M059J (cell line): ENCODE measurements at places on chromosomes 3 and 15. TPM values are rescaled to one million over a fixed set of nuclear protein-coding genes. Genes with fewer than 3 reads are reported as not detected.

SAMMSON gene
- total RNA-seq = not detected in 2 replicates

DNA sequence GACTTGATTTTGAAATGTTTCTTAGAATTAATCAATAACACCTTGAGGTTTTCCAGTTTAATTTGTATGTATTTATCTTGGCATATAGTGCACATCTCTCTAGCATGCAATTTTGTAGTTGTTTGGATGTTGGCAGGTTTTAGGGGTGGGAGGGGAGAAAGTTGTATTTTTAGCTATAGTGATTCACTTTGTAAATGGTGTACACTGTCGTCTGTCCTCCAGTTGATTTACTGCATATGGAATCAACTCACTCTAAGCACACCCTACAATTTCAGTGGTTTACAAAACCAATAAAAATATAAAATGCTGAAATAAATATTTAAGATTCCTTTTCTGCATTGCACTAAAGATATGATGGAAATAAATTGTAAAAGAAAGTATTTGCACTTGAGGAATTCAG lies 199.1 kb downstream of the CDIN1 start:
- peak; percentile 54 for DNase-seq

DNA sequence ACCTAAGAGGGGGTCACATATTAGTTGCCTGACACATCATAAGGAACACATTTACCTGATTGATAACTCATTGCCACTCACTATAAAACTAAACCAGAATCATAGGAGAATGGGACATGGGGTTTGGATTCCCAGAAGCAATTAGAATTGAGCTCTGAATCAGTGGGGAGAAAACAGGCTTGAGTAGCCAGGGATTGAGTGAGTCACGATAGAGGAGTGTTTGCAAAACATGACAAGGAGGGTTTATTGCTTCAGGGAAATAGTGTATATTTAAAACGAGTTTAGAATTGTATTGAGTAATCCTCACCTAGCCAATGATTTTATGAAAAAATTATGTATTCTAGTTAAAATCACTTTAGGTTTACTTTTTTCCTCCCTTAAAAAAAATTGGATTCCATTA lies 101.1 kb upstream of the THRB start:
- DNase-seq = peak; percentile 56

UQCC5 gene
- total RNA-seq = 0.62 and 2.6 TPM in 2 replicates

DNA sequence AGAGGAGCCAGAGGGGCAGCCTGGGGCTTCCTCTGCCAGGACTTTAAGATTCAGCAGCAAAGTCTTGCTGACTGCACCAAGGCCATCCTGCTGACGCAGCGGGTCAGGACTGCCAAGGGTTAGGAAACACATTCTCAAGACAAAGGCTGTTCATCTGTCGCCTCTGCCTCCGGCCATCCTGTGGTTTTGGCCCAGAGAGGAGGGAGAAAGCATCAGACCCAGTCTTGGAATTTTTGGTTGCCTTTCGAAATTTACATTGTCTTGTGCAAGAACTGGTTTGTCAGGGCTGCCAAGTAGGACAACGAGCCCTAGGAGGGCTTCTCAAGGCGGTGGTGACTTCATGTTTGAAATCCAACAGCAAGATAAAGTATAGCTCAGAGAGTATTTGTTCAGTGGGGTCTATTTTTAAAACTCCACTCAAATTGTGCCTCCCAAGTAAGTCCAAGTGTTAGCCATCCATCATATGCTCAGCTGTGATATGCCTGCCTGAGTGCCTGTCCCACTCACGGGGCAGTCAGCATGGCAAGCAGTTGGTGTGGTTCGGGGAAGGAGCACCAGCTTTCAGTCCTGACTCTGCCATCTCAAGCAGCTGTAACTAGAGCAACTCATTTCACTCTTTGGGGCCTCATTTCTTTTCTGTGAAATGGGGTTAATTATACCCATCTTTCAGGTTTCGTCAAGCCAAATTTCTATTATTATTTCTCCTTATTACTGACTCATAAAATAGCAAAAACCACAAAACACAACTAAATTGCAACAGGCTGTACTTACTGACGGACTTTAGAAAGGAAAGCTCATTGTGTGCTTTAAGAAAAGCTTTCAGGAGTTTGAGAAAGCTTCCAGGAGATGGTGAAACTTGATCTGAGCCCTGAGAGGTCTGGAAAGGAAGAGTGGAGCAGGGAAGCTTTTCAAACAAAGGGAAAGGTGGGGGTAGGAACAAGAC lies 42.4 kb upstream of the RHO start:
- peak; percentile 100 for DNase-seq

DNA sequence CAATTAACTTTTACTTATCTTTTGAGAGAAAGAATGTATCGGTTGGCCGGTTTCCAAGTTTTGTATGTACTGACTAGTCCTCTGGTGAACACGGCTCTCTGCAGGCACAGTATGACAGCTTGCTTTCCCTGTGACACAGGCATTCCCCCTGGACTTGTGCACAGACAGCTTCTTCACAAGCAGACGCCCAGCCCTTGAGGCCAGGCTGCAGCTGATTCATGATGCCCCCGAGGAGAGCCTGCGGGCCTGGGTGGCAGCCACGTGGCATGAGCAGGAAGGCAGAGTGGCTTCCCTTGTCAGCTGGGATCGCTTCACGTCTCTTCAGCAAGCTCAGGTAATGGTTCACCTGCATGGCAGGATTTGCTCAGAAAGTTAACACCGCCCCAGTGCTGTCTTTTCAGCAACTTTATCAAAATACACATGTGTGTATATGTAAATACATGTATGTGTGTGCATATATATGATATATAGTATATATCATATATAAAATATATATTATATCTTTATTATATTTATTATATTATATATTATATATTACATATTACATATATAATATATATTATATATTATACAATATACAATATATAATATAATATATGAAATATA lies 25.5 kb downstream of the FAN1 start:
- peak; percentile 7 for DNase-seq

GRCh38 chr15:63860155-63860554 lies 26.4 kb upstream of the HERC1 start:
- no peak for DNase-seq

DNA sequence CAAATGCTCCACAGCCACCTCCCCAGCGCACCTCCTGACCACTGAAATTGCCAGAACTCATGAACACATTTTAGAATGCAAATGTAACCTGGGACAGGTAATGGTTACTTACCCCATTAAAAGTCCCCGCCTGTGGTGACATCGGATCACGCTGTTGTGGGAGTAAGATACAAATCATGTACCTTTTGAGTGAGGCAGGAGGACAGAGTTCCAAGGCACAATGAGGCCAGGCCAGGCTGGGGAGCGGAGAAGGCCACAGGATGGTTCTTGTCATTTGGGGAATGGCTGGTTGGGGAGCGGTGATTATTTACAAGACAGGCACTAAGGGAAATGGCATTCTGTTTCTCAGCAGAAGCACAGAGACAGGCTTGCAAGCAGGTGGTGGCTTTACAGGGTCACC lies 490.0 kb downstream of the EDEM1 start:
- DNase-seq = no peak

DNA sequence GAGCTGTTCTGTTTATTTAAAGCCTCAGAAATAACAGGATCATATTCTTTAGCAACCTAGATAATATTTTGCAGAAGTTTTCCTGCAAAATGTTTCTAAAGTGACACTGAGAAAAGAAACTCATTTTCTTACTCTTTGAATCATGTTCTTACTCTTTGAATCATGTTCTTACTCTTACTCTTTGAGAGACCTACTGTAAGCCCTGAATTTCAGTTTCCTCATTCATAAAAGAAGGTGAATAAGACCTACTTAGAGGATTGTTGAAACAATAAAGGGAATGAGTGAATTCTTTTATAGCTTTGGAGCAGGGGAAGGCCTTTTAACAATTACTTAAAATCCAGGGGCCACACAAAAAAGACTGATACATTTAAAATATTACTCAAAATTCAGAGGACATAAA lies 221.7 kb upstream of the CMC1 start:
- no peak for DNase-seq

GOLIM4 gene
- 34.4 and 47.4 TPM in 2 replicates for total RNA-seq

SLC22A14 gene
- not detected in 2 replicates for total RNA-seq

DNA sequence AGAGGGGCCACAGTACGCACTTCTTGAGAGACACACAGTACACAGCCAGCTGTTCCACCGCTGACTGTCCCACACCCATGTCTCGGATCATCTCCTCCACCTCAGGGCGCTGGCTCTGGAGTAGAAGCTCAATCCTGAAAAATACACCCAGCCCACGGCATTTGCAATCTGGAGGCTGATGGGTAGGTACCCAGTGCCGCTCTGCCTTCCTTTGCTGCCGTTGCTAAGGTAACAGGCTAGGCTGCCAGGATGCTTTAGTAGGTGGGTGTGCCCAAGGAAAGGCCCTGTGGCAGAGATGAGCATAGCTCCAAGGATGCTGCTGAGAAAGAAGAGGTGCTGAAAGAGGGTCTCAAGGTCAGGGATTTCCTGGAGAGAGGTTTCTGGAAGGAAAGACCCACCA lies 14.6 kb downstream of the TRAIP start:
- peak; percentile 8 for DNase-seq

PXK gene
- total RNA-seq = 27.1 and 32.2 TPM in 2 replicates

GRCh38 chr3:43870120-43870519 lies 179.4 kb downstream of the ABHD5 start:
- DNase-seq = peak; percentile 89

DNA sequence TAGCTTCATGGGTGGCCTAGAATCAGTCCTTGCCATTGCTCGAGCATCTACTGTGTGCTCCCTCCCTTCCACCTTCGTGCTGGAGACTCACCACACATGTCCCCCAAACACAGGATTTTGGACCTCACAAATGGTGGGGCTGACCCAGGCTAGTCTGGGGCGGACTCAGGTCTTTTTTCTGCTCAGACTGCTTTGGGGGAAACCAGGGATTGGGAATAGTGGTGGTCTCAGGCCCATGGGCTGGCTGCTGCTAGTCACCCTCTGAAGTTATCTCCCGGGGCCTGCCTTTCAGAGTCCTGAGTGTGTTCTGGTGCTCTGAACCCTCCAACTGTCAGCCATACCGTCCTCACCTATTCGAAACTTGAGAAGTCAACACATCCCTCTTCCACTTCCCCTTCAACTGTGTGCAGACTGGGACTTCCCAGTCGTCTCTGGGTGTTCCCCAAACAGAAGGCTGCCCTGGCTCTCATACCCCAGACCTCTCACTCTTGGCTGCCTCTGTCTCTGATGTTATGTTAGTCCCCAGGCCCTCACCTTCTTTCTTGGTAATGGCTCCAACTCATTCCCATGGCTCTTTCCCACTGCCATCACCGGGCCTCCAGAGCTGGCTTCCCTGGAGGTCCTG lies 46.0 kb downstream of the PPCDC start:
- DNase-seq = no peak

TMCO5A gene
- not detected in 2 replicates for total RNA-seq

SLC7A14 gene
- 2.8 and 2.9 TPM in 2 replicates for total RNA-seq

CGNL1 gene
- 0.12 and 1.3 TPM in 2 replicates for total RNA-seq

IDH2 gene
- 69.8 and 78.0 TPM in 2 replicates for total RNA-seq

MASP1 gene
- total RNA-seq = 1.2 and 3.3 TPM in 2 replicates

- no peak for DNase-seq
Measured at GRCh38 chr3:12643010-12643380, 20.9 kb downstream of the RAF1 start.

DNA sequence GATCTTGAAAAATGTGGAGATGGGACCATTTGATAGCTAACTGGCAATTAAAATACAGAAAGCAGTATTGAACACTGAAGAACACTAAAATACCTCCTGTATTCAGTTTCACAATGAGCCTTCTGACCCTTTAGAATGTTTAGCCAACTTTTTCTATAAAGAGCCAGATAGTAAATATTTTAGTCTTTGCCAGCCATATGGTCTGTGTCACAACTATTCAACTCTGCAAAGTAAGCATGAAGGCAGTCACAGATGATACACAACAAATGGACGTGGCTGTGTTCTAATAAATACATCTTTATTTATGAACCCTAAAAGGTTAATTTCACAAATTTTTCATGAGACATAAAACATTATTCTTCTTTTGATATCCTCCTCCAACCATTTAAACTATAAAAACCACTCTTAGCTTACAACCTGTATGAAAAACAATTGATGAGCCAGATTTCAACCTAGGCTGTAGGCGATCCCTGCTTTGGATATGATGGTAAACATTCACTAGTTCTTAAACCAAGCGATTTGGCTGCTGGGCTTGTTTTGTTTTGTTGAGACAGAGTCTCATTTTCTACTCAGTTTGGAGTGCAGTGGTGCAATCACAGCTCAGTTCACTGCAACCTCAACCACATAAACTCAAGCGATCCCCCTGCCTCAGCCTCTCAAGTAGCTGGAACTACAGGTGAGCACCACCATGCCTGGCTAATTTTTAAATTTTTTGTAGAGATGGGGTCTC lies 13.6 kb upstream of the CSPG5 start:
- DNase-seq = no peak

- no peak for DNase-seq
Measured at GRCh38 chr3:48985831-48986376, 4.1 kb upstream of the P4HTM start.

DNA sequence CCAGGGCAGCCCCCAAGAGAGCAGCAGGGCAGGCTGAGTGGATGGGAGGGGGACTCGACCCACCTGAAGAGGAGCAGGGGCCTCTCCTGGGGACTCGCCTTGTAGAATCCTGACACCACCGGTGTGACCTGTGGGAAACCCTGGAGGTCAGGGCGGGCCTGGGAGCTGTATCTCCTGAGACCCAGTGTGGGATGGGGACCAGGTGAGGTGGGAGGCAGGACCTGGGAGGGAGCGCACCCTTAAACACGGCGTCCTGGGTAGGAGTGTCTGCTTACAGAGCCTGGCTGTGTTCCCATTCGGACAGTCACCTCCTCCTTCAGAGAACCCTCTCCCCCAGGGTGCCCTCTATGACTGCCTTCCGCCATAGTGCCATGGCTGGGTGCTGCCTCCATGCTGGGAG lies 27.1 kb downstream of the C15orf39 start:
- no peak for DNase-seq

- no peak for DNase-seq
Measured at GRCh38 chr15:88321271-88321670, 64.7 kb upstream of the NTRK3 start.

- DNase-seq = peak; percentile 26
Measured at GRCh38 chr3:59839283-59839682, 789.5 kb upstream of the CFAP20DC start.

PAK6 gene
- total RNA-seq = 9.8 and 13.0 TPM in 2 replicates

- DNase-seq = no peak
Measured at GRCh38 chr15:99439524-99439835, 126.3 kb upstream of the MEF2A start.

GRCh38 chr3:177234121-177234520 lies 36.8 kb upstream of the TBL1XR1 start:
- no peak for DNase-seq

DNA sequence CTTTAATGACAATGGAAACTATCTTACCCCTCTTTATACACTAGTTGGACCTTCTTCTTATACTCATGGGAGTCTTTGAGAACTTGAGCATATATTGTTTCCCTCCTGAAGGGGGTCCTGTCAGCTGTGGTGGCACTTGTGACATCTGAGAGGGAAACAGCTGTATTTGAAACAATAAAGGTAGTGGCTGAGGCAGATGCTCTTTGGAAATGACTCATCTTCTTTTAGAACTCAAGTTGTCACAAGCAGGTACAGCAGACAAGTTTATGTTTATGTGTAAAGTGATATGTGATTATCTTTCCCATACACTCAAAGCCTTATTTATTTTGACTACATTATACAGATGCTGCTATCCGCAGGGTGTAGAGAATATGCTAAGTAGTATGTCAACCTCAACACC lies 220.0 kb upstream of the GRM7 start:
- no peak for DNase-seq
